ENCODE measurements at places on chromosomes 11 and 22.
A peak's percentile ranks its signal among the peaks of the same experiment; 100 is the strongest.

GRCh38 chr22:34414467-34415440 lies 494.5 kb upstream of the LARGE1 start:
- DNase-seq, result peak; percentile 0

GRCh38 chr11:83037877-83038276 lies 33.8 kb downstream of the RAB30 start:
- DNase-seq, result no peak

DNA sequence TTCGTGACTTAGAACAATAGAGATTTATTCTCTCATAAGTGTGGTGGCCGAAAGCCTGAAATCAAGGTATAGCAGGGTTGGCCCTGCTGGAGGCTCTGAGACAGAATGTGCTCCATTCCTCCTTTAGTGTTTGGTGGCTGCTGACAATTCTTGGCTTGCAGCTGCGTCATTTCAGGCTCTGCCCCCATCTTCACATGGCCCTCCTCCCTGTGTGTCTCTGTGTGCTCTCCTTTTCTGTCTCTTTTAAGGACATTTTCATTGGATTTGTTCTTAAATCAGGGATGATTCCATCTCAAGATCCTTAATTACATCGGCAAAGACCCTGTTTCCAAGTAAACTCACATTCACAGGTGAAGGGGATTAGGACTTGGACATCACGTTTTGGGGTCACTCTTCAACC lies 10.2 kb upstream of the APOL6 start:
- DNase-seq, result no peak

GRCh38 chr11:3815845-3816244 lies 7.5 kb downstream of the PGAP2 start:
- DNase-seq, result no peak

DNA sequence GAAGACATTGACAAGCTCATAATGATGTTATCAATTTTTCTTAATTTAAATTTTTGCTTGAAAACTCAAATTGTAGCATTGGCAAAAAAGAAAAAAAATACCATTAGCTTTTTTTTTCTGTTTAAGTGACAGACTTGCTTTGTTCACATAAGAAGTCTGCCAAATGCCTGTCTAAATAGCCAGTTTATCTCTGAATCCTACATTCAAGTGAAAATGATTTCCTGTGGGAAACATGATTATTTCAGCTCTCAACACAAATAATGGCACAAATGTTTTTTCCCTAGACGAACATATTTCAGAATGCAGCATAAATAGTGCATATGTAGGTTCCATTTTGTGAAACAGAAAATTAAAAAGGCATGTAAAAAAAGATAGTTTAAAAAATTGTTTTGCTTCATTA lies 23.5 kb downstream of the TYR start:
- no peak for DNase-seq

DNA sequence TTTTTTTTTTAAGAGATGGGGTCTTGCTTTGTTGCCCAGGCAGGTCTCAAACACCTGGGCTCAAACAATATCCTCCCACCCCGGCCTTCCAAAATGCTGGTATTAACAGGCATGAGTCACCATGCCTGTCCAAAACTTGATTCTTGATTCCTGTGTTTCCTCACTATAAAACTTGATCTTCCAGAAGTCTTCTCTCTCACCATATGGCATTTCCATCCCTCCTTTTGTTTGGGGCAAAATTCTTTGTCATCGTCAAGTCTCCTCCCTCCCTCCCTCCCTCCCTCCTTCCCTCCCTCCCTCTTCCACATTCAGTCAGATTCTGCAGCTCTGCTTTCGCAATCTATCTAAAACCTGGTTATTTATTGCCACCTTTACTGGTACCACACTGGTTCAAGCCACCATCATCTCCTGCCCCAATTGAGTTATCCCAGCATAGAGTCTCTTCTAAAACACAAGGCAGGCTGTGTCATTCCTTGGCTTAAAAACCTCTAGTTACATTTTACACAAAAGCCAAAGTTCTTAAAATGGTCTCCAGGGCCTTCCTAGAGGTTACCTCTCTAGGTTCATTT lies 65.0 kb upstream of the HORMAD2 start:
- DNase-seq, result no peak

DNA sequence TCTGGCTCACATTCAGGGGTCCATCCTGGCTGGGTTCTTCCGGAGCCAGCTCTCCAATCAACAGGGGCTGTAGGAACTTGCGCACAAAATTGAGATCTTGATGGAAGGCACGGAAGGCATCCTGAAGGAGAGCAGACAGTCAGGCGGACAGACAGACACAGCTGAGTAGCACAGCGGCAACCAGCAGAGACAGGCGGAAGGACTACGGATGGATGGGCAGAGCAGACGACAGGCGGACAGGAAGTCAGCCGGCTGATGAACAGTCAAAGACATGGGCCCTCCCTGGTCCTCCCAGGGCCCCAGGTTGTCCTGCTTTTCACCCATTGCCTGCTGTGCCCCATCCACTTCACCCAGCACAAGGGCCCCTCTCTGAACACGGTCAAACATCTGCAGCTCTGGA lies 11.3 kb downstream of the FADS3 start:
- no peak for DNase-seq

- DNase-seq, result no peak
Measured at GRCh38 chr11:1121331-1121812, 36.4 kb upstream of the MUC5AC start.

GRCh38 chr11:93936460-93936859 lies 84.7 kb upstream of the HEPHL1 start:
- DNase-seq, result no peak

DNA sequence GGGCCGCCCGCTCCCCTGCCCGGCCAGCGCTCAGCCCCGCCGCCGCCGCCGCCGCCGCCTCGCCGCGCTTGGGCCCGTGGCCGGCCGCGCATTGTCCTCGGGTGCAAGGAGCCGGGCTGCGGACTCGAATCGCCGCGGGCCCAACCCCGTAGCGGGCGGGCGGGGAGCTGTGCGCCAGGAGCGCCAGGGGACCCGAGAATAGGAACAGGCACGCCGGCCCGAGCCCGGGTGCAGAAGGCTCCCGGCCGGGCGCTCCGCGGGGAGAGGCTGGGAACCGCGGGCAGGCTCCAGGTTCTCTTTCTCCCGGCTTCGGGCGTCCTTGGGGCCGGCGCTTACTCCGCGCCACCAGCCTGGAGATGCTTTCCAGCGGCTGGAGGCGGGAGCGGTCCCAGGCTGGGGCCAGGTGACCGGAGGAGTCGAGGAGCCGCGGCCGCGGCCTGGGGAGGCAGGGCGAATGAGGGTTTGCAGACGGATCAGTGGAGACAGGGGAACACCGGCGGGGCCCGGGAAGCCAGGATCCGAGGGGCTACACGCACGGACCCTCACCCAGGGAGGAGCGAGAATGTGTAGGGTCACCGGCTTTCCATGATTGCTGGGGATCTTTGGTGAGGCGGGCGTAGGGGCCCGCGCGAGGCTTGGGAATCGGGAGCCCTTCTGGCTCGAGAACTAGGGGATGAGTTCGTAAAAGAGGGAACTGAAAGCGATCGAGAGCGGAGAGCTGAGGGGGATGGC lies 726 bp downstream of the PKNOX2 start:
- DNase-seq, result no peak

DNA sequence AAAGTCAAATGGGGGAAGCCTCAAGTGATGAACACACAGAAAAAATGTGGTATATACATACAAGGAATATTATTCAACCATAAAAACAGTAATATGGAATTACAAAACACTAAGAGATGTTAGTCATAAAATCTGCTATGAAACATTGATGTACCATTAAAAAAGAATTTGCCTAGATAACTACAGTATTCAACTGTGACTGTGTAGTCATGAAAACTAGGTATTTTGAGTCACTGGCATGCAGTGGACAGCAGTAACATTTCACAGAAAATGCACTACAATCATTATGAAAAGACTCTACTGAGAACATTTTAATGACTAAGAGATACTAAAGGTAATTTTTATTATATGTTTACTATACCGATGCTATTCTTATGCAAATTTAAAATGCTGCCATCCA lies 11.7 kb downstream of the ZNF195 start:
- no peak for DNase-seq

GRCh38 chr11:125951731-125952130 lies 5.9 kb downstream of the VSIG10L2 start:
- no peak for DNase-seq
